Brain microvascular endothelial cell (primary cell): ENCODE measurements at places on chromosomes 2 and 18.
A peak's percentile ranks its signal among the peaks of the same experiment; 100 is the strongest.

GRCh38 chr2:195559431-195559914, 97.6 kb upstream of the SLC39A10 start:
- DNase-seq, result peak; percentile 74

- DNase-seq, result no peak
Observed at GRCh38 chr2:22450831-22451230, 934.1 kb upstream of the KLHL29 start.

DNA sequence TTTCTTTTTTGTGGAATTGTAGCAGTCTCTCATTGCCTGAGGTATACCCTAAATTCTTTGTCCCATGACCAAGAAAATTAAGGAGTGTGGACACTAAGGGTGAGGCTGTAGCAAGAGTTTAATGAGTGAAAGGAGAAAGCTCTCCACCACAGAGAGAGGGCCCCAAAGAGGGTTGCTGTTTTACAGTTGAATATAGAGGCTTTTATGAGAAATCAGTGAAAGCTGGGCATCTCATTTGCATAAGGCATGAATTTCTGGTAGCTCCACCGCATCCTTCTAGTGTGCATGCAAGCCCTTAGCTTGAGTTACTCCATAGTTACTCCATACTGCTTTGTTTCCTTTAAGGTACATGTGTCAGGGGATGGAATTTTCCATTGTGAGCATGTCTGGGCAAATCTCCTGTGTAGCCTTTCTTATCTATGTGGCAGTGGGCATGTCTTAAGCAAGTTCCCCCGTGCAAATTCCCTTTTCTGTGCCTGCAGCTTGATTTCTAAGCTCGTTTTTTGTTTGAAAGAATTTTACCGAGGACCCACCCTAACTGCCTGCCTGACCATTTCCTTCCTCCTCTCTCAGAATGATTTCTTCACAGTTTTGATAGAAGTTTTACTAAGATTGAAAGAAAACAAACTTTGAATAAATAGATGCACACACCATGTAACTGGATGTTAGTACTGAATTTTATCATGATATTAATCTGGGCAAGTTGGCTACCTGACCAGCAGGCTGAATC, 218.9 kb downstream of the PARD3B start:
- DNase-seq, result no peak

DNA sequence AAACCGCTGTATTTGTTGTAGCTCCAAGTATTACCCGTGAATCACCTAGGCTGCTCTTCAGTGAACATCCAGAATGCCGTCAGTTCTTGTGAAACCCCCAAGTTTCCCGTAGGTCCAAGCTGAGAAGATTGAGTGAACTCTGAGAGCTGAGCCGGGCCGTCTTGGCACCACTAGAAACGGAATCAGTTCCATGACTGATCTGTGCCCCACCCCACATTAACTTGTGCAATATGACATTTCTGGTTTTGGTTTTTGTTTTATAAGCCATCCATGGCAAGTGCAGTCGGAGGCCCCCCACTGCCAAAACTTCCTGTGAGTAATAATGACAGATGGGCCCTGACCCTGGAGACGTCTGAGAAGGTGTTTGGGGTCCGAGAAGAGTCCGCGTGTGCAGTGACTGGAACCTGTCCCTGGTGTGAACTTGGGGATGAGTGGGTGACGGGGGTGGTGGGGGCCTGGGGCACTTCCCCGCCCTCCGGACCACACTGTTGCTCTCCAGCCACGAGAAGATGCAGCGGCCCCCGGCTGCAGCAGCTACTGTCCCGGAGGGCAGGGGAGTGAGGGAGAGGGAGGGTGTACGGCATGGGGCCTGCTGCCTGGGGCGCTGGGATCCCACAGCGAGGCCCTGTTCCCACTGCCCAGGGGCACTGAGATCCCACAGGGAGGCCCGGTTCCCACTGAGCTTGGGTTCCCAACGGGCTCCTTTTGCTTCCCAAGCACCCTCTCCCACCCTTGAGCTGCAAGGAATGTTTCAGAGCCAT, 26.5 kb downstream of the NFATC1 start:
- DNase-seq, result peak; percentile 68

DNA sequence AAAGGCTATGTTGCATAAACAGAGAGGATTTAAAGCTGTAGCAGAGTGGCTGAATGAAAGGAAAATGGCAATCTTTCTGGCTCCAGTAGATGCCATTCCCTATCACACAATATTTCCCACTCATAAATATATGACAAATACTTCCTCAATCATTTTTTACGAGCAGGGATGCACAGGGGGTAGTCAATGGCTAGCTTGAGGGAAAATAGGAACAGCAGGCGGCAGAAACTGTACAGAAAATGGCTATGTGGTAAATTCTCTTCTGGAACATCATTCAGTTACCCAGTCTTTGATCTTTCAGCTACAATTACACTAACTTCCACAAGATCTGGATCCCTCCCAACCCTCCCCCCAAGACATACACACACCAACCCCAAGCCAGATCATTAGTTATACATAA, 127.2 kb downstream of the OLA1 start:
- no peak for DNase-seq

DNA sequence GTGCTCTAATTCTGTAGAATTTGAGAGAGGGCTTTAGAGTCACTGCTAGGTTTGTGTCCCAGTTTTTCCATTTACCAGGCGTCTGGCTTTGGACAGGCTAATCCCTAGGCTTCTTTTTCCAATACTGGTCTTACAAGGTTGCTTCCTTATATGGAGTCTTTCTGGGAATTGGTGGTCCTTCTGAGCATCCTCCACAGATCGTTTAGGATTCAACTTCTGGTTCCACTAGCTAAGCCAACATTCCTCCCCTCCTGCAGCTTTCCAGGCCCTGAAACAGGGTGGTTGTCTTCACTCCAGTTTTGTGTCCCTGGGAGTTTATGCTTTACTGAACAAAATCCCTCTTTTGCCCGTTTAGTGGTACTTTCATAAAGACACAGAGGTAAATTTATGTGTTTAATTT, 170.6 kb downstream of the CERS6 start:
- no peak for DNase-seq

GRCh38 chr2:69652206-69652605, 8.7 kb upstream of the AAK1 start:
- peak; percentile 79 for DNase-seq

DNA sequence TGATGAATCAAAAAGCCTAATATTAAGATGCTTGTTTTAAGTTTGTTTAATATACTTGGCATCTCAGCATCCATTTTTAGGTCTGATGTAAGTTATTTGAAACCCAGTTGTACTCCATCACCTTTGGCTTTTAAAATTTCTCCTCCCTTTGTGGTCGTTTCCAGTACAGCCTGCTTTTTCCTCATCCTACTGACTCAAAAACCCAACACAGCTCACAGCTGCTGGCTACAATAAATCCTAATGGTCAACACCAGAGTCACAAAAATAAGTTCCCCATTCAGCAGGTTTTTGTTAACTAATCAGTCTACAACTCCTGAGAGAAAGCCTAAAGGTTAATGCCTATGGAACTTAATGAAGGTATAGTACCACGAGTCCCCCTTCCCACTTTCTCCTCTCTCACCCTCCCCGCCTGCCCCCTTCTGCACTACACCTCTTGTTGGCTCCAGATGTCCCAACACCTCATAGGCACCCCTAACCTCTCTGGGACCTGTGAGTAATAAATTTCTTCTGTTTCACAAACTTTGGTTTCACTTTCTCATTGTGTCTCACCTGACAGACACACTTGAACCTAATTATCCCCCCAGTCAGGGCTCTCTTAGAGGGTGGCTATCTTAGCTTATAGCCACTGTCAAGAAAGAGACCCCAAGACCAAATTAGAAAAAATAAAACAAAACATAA, 148.6 kb downstream of the GALNT1 start:
- DNase-seq, result no peak

GRCh38 chr18:6505498-6505875, 90.8 kb upstream of the L3MBTL4 start:
- DNase-seq, result no peak

GRCh38 chr2:175688243-175688642, 313.8 kb downstream of the LNPK start:
- no peak for DNase-seq

GRCh38 chr18:54020966-54021365, 203.5 kb downstream of the MBD2 start:
- no peak for DNase-seq

DNA sequence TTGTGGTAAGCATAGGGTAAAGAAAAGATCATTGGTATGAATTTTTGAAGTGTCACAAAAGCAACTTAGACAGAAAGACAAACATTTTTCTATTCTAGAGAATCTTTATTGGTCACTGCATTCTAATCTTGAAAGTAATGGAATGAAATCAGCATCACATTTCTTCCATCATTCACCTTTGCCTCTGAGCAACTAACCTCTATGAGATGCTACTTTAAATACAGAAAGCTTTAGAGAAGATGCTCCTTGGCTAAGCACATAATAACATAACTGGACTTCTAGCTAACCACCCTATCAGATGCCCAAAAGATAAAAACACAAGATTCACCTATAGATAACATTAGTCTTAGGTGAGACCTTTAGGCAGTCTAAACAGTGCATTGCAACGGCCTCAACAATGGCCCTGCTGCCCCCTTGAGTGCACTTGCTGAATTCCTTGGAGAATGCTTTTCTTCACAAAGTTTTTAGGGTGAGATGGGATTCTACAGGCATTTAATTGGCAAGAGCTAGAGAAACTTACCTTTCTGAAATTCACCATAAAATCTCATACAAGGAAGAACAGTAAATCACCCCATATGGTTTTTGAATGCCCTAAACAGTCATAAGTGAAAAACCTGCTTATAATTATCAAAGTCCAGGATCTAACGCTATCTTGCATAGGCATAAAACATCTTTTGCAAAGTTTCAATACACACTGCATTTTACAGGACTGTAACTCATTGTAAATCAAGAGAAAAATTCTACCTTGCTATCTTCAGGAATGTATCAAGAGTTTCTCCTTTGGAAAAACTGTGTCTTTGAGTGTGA, 791.3 kb upstream of the CHAC2 start:
- peak; percentile 33 for DNase-seq

- no peak for DNase-seq
Observed at GRCh38 chr2:212088353-212088752, 450.2 kb downstream of the ERBB4 start.

GRCh38 chr18:76414936-76415621, 80.0 kb downstream of the ZNF516 start:
- DNase-seq, result no peak

- DNase-seq, result no peak
Observed at GRCh38 chr2:148948868-148949267, 73.8 kb downstream of the KIF5C start.

DNA sequence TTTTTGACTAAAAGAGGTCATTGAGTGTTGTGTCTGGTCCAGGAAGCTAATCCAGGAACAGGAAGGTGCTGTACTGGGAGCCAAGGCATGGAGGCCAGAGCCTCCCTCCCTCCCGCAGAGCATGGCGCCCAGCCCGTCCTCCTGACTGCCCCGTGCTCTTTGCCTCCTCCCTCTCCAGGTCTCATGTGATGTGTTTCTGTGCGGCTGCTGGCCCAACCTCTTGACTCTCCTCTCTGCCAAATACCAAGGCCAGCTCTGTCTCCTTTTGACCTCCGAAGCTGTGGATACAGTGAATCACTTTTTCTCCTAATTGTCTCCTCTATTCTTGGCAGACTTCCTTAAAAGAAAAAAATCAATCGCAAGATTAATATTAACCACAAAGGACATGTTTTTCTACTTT, 284.1 kb downstream of the PHLPP1 start:
- peak; percentile 6 for DNase-seq

- DNase-seq, result peak; percentile 82
Observed at GRCh38 chr2:64273524-64274398, 129.5 kb upstream of the PELI1 start.

DNA sequence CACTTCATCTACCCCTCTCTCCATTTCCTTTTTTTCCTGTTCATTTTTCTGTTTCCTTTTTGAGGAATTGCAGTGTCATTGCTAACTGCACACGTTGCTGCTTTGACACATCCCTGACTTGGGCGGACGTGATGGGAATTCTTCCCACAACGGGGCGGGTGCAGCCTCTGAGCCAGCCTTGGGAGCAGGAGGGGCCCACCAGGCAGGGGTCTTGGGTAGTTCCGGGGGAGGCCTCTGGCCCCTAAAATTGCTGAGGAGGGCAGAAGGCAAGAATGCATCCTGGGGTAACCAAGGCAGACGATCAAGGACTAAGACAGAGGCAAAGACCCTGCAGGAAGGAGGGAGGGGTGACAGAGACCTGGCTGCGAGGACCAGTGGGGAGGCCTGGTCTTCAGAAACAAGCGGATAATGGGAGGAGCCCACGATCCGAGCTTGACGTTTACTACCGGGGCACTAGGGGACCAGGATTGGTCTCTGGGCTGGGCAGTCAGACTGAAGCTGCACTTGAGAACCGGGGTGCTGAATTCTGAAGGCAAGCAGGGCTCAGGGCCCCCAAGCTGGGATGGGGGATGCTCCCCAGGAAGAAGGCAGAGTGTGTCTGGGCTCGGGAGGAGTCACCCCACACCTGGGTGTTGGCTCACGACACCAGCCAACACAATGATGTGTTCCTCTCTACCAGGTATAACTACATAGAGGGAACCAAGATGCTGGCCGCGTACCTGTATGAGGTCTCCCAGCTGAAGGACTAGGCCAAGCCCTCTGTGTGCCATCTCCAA, 14.8 kb upstream of the CNDP1 start:
- no peak for DNase-seq

GRCh38 chr2:128526455-128526976, 207.8 kb upstream of the HS6ST1 start:
- no peak for DNase-seq

- DNase-seq, result no peak
Observed at GRCh38 chr18:2293109-2293839, 278.0 kb downstream of the METTL4 start.

- DNase-seq, result no peak
Observed at GRCh38 chr2:226655871-226656270, 143.7 kb downstream of the IRS1 start.

GRCh38 chr2:6556755-6557154, 309.0 kb downstream of the CMPK2 start:
- DNase-seq, result peak; percentile 81

DNA sequence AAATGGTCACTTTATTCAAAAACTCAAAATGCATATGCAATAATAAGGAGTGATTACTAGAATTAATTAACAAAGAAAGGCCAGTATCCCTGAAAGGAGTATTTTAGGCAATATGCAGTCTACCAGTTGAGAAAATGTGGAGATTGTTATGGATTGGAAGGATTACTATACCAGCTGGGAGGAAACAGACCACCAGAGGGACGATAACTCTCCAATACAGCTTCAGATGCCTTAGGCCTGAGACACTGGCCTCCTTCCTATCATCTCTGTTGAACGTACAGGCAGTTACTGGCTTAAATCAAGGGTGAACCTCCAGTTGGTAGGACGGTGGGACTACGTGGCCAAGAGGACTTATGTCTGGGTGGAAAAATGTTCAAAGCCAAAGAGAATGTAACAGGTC, 336.4 kb upstream of the EPHA4 start:
- no peak for DNase-seq

- DNase-seq, result no peak
Observed at GRCh38 chr2:217878915-217879590, 123.7 kb downstream of the TNS1 start.
